Activated CD4-positive, alpha-beta T cell treated with anti-CD3 and anti-CD28 coated beads, Interleukin-2, amount 50 U/mL, for 48 hours (primary cell): ENCODE measurements at places on chromosomes 4 and X.

DNA sequence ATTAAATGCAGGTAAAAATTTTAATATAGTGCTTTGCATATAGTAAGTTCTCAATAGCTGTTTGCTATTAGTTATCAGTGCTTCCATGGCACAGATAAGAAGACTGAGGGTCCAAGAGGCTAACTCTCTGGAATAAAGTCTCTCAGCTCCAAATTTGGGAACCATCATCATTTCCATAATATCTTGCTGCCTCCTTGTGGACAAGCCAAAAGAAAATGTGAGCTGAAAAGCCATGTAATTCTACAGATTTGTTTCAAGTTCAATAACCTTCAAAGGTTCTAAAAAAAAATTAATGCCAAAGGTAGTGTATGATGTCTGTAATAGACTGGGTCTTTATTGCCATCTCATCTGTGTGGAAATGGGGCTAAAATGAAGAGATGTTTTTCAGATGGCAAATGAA lies 136.9 kb upstream of the VCX start:
- no peak for DNase-seq

DNA sequence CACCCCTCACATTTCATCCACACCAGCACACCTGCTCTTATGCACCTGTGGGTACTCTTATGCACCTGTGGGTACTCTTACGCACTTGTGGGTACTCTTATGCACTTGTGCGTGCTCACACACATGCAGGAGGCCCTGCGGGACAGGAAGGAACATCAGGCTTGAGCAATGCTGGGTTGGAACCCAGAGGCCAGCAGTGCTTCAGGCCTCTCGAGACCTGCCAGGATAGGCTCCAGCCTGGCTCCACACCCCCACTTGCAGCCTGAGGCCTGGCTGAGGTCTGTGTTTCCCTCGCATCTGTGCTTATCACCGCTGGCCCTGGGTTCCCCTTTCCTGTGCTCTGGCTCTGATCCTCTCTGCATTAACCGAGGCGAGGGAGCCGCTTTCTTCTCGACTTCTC lies 34.7 kb downstream of the SORCS2 start:
- DNase-seq, result no peak

DNA sequence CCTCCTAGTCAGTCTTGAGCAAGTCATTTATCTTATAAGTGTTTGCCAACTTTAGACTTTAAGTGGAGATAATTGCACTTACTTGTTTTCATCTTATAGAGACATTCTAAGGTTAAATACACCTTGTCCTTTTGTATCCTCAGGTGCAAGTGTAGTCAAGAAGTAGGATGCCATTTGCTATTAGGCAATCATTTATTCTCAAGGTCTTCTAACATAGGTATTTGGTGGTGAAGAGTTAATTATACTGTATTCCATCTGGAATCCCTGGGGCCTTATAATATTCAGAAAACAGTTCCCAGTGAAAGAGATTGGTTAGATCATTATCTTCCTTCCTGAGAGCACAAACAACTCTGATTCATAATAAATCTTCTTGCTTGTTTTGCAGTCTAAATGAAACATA lies 23.7 kb downstream of the SULT1E1 start:
- no peak for DNase-seq

DNA sequence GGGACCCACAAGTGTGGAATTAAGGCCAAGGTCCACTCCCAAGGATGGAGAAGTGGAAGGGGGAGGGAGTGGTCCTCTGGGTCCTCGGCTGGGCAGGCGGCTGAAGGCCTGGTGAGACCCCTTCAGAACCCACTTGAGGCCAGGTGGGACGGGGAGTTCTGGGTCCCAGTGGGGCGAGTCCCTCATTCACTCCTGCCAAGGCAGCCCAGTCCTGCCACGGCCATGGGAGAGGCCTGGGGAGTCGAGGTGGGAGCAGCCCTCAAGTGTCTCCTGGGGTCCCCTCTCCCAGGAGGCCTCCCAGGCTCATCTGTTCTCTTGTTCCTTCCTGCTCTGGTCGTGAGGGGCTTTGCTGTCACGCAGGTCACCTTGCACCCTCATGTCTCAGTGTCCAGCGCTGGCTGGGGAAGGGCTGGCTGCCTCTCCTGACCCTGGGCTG lies 6.1 kb upstream of the SH3BP2 start:
- DNase-seq, result no peak

DNA sequence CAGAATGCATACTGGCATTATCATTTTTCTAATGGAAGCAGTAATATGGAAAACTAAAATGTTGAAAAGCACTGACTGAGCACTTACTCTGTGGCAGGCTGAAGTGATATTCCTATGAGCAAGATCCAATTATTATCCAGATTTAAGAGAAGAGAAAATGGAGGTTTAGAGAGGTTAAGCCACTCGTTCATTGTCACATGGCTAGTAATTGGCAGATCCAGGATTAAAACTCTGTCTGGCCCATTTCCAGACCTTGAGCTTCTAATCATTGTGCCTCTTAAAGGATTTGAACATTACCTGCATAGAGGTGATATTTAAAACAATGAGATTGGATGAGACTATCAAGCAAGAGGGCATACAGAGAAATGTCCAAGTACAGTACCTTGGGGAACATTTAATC lies 80.6 kb downstream of the MFAP3L start:
- DNase-seq, result no peak

GRCh38 chr4:139744232-139744631 lies 78.6 kb downstream of the MGST2 start:
- DNase-seq, result no peak

GRCh38 chrX:118839334-118839958 lies 15.8 kb downstream of the ZCCHC12 start:
- DNase-seq, result peak; percentile 73

GRCh38 chr4:126725906-126726305 lies 906.9 kb upstream of the INTU start:
- DNase-seq, result no peak

GRCh38 chr4:142334931-142335330 lies 511.2 kb downstream of the INPP4B start:
- no peak for DNase-seq

GRCh38 chr4:100984901-100985300 lies 362.4 kb downstream of the PPP3CA start:
- DNase-seq, result no peak

DNA sequence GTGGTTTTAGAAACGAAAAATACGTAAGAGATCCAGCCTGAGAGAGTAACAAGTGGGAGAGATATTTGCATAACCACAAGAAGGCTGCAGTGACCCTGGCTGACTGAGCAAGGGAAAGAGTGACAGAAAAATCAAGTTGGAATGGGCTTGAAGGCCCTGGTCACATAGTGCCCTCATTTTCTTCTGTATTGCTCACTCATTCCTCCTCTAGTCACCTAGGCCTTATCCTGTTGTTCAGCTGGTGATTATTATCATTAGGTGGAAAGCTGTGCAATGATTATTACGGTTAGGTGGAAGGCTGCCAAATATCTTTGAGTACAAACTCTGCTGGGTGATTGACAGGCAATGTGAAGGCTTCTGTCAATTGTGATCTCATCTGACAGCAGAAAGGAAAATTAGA lies 2384.1 kb downstream of the PCDH7 start:
- no peak for DNase-seq
